ENCODE measurements at places on chromosomes 1 and 21.

DNA sequence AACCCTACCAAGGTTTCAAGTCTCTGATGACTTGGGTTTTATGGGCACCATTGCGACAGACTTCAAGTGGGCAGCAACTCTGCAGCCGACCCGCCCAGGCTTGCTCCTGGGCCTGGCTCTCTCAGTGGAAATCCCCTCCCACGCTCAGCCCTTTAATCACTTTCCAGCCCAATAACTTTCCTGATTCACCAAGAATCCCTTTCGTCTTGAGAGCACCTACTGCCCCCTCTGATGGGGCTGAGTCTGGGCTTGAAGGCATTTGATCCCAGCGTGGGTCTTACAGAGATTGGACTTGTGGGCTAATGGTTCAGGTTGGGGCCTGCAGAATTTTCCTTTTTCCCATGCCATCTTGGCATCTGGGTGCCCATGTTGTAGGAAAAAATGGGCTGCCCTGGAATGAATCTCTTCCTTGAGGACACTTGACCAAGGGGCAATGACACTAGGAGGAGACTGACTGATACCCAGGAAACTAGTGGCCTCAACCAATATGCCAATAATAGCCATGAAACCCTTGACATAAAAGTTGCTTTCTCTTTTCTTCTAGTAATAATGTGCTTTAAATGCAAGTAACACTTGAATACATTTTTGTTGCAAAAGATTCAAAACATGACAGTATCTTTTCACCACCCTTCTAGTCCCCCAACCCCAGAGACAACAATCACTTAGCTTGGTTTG, 7.8 kb upstream of the PHLDA3 start:
- DNase-seq = no peak

DNA sequence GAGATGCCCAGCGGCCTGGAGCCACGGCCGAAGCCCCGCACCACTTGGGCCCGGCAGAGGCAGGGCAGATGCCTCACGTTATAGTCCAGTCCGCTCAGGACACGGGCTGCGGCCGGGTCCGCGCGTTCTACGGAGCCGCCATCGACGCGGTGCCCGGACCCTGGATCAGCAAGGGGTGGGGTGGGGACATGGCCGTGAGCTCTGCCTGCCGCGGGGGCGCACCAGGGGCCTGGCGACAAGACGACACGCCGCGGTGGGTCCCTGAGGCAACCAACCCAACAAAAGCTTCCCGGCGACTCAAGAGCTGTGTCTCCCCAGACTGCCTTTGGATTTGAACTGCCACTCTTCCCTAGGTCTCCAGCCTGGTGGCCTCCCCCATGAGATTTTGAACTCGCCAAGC, 211.4 kb upstream of the GREM2 start:
- no peak for DNase-seq

DNA sequence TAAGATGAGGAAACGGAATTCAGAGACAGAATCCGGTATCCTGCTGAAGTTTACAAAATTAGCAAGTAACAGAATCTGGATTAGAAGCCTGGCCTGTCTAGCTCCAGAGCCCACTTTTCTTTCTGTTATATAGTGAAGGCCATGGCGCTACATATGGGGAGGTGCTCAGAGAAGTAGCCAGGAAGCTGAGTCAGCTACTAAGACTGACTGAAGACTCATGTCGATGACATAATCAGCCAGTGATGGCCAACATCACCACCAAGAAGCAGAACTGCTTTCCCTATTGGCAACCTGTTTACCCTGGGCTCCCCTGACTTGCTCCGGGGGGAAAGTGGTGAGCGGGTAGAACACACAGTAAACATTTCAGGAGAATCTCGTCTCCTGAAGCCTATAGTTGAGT, 18.8 kb downstream of the LRRC52 start:
- no peak for DNase-seq

GRCh38 chr1:70504821-70505193, 93.7 kb downstream of the CTH start:
- no peak for DNase-seq

- DNase-seq = no peak
Observed at GRCh38 chr1:181353526-181353925, 129.8 kb upstream of the CACNA1E start.

GRCh38 chr1:1630965-1631781, 800 bp upstream of the MMP23B start:
- DNase-seq = no peak

- DNase-seq = no peak
Observed at GRCh38 chr1:64845831-64846425, 101.1 kb downstream of the RAVER2 start.

- DNase-seq = no peak
Observed at GRCh38 chr1:212638492-212639151, 30.1 kb downstream of the ATF3 start.

DNA sequence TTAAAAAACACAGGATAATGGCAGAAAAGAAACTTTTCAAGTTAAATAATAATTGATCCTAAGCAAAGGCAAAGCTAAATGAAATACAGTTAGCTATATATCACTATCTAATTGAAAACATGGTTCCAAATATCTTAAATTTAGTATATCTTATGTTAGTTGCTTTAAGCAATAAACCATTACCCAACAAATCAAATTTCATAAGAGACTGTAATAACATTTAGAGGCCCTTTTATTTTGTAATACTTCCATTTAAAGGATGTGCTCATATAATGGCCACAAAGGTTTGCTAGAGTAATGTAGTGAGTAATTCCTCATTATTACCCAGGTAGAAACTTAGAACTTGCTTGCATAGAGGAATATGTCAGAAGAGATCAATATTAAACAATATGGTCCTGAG, 32.3 kb downstream of the RPL5 start:
- no peak for DNase-seq

GRCh38 chr1:16158025-16158424, 2.2 kb upstream of the EPHA2 start:
- no peak for DNase-seq

DNA sequence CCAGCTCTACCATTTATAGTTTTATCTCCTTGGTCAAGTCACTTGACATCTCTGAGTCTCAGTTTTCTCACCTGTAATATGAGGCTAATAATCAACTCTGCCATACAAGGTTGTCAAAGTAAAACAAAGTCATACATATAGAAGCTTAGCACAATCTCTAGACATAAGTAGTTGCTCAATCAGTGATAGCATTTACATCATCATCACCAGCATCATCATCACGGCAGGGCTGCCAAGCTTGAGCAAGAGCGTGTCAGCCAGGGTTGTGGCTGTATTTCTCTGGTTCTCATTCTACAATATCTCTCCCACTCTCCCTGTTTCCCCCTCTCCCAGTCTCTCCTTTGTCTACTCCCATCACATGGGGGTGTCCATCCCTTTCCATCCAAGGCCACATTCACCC, 41.7 kb upstream of the COA6 start:
- no peak for DNase-seq

DNA sequence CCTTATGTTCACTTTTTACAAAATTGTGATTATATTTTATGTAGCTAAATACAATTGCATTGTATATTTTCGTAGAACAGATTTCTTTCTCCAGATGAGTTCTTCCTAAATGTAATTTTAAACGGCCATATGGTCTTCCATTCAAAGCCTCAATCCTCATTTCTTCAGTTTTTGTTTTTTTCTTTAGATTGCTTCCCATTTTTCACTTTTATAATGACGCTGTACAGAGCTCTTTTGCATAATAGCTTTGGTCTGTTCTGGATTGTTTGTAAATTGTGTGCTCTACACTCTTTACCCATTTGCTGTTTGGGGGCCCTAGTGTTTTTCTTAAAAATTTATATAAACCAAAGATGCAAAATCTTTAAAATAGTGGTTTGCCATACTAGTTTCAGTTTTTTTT, 27.8 kb downstream of the AVPR1B start:
- DNase-seq = no peak

GRCh38 chr1:43484367-43484766, 30.6 kb upstream of the HYI start:
- DNase-seq = no peak

DNA sequence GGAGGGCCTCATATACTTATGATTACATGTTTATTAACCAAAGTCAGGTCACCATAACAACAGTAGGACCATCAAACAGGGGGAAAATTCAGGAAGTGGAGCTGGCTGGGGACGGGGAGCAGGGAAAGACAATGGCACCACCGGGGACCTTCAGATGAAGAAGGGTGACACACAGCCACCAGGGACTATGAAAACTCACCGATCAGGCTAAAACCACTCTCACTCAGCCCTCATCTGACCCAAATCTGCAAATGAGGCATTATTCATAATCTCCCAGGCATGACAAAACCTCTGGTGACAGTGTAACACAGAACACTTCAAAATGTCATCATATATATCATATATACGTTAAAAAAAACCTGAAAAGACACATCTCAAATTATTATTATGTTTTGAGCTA, 11.2 kb downstream of the MKNK1 start:
- DNase-seq = no peak

- DNase-seq = no peak
Observed at GRCh38 chr1:201506092-201506491, 831 bp downstream of the CSRP1 start.

GRCh38 chr1:204177133-204177532, 11.0 kb upstream of the REN start:
- no peak for DNase-seq

DNA sequence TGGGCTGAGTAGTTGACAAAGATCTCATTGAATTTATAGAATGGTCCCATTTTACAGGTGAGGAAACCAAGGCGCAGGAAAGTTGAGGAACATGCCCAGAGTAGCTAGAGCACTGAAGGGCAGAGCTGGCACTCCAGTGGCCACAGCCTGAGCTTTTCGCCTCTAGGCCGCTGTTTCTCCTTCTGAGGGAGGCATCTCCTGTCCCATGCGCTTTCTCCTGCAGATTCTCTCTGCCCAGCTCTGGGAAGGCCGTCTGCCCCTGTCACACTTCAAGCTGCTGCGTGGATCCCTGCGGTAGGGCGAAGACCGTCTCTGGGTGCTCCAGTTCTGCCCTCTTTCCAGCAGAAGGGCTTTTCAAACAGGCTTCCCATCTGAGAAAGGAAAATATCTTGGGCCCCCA, 159.9 kb downstream of the ACTL8 start:
- DNase-seq = no peak

DNA sequence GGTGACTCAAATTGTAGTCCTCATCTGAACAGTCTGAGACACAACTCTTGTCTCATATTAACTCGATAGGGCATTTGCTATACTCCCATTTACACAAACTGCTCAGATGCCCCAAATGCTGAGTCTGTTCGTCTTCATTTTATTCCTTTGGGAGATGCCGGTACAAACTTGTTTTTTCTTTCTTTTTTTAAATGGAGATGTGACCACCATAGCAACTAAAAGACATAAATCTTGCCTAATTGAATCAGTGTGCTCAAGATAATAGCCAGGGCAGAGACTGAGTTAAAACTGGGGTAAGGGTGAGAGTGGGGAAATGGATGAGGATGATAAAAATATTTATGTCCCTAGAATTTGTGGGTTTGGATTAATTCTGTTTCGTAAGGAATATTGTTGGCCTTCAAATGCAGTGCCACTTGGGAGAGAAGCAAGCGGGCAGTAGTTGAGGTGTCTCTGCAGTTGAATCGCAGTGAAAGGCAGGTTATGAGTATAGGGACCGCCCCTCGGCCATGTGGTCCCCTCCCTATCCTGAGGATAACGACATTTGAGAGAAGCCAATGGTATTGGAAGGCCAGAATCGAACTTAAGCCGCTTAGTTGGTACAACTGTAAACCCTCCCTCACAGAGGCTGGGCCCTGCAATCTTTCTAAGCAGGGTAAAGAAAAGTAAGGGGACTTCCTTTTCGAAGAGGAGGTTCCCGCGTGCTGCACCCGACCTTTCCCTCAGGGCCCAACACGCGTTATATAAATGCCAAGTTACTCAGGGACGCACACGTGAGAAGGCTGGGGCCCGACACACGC, 859 bp upstream of the LRRC8B start:
- DNase-seq = no peak

- DNase-seq = no peak
Observed at GRCh38 chr1:223339861-223340260, 24.1 kb downstream of the SUSD4 start.

- no peak for DNase-seq
Observed at GRCh38 chr21:44774972-44775371, 26.6 kb downstream of the UBE2G2 start.

- no peak for DNase-seq
Observed at GRCh38 chr1:75330624-75331023, 196.4 kb downstream of the LHX8 start.

DNA sequence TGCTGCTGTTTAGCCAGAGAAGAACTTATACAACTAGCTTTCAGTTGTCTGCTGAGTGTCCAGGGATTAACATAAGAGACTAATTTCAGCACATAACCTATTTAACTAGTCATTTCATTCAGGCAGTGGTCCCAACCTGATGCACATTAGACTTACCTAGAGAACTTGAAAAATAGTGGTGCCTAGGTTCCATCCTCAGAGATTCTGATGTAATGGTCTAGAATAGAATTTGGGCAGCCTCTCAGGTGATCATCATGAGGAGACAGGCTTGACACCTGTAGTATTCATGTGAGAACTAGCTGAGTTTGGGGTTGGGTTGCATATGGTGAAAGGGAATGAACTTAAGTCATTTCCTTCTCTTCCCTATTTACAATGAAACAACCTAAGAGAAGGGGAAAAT, 24.8 kb downstream of the CNST start:
- no peak for DNase-seq
